Stimulated activated CD4-positive, alpha-beta T cell treated with anti-CD3 and anti-CD28 coated beads, Interleukin-15, amount 100 ng/mL, for 1 hour (primary cell): ENCODE measurements at places on chromosomes 6 and 20.

GRCh38 chr6:13260101-13260598, 68.2 kb downstream of the TBC1D7 start:
- no peak for DNase-seq

DNA sequence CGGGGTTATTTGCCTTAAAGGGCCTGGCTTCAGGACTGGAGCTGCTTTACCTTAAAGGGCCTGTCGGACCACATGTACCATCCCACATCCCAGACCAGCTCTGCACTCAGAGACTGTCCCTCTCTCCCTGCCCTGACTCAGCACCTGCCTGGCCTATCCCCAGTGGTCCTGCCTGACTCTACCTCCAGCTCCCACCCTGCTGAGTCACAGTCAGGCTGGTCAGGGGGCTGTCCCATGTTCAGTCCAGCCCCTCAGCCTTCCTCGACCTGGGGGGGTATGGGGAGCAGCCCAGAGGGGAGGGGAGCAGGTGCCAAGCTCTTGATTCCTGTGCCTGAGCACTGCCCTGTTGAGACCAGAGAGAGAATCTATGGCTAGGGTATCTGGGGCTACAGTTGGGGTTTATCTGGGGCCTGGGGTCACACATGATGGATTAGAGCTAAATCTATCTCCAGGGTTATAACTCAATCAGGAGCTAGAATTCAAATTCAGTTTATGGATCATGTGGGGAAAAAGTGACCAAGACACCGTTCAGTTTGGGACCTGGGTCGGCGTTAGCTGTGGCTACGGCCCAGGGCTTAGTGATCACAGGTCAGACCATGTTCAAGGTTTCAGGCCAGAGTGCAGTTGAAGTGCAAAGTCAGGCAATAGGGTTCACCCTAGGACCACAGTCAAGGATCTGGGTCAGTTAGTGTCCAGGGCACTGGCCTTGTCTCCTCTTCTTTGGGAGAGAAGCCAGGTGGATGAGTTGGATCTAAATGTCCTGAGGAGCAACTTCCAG, 9.4 kb upstream of the TRIB3 start:
- no peak for DNase-seq

DNA sequence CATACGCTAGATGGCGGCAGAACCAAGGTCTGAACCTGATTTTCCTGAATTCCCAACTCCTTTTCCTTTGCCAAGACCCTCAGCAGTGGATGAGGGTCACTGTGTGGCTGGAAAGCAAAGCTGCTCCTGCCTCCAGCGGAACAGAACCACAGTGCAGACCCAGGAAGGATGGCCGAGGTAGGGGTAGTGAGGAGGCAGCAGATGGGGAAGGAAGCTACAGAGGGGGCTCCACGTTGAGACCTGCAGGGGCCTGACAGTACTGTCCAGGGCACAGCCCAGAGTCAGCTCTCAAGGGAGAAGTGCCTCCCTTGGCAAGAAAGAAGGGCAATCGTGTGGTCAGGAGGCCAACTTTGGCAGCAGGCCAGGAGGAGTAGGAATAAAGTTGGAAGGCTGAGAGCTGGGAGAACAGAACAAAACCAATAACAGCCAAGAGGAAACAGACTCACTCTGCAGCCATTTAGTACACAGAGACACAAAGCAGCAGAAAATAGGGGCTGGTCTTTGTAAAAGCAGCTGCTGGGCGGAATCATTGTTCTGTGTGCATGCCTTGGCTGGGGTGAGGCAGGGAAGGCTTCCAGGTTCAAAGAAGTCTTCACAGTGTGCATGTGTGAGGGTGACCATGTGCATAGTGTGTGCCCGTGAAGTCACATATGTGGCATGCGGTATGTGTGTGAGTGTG, 3.1 kb downstream of the GABRR2 start:
- DNase-seq: no peak

DNA sequence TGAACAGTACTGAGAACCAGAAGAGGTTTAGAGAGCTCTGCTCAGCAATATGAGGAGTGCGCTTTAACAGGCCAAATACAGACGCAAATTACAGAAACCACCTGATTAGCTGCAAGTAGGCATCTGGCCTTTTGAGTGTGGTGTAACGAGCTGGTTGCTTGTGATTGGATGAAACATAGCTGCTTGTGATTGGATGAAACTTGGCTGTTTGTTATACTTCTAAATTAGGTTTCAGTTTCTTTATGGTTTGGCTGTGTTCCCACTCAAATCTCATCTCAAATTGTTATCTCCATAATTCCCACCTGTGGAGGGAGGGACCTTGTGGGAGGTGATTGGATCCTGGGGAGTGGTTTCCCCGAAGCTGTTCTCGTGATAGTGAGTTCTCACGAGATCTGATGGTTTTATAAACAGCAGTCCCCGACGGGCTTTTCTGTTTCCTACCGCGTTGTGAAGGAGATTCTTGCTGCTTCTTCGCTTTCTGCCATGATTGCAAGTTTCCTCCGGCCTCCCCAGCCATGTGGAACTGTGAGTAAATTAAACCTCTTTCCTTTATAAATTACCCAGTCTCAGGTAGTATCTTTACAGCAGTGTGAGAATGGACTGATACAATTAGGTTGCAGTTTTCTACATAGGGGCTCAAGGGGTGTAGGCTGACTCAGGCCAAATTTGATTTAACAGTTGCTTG, 655.9 kb upstream of the MAN1A1 start:
- no peak for DNase-seq

GRCh38 chr20:51654060-51654459, 111.5 kb upstream of the NFATC2 start:
- DNase-seq: no peak
